CD4-positive, alpha-beta T cell treated with Interferon gamma for 1 hour (primary cell): ENCODE measurements at places on chromosomes 3 and 15.

- no peak for DNase-seq
Measured at GRCh38 chr3:136957751-136958288, at the start of gene IL20RB. Gene IL20RB (plus strand): TSS chr3:136957983. CDS start chr3:136958114, 131 bp downstream.

GRCh38 chr3:43010638-43011037 lies 31.5 kb downstream of the GASK1A start:
- DNase-seq = no peak

DNA sequence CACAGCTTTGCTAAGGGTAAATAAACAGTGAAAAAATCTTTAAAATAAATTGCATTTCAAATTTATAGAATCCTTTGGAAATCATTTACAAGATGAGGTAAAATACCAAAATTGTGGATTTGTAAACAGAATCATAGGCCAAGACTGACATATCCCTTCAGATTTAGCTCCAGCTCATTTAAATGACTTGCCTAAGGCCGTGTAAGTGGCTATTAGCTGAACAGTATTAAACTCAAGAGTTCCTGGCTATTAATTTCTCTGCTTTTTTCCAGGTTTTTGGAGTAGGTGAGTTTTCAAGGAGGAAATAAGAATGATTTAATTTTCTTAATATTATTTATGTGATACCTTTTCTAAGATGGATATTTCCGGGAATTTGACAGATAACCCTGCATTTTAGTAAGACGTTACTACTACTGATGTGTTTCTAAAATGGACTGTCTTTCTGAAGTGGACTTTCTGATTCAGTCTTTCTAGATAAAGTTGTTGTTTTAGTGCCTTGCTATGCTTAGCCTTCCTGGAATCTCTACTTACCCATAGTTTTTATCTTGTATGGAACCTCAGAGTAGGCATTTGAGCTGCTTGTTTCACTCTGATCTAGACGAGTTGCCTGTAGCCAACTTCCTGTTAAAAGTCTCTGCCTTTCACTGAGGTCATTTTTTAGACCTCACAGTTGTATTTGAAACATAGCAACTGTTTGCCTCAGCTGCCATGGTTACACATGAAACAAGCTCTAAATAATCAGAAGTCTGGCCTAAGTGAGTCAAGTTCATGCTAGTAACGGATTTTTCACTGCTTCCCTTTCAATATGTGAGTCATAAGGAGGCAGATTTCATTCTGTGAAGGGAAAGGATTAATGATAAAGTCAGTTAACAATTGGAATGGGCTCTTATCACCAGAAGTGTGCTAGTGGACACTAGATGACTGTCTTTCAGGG lies 127.0 kb downstream of the KLHL25 start:
- peak; percentile 73 for DNase-seq

DNA sequence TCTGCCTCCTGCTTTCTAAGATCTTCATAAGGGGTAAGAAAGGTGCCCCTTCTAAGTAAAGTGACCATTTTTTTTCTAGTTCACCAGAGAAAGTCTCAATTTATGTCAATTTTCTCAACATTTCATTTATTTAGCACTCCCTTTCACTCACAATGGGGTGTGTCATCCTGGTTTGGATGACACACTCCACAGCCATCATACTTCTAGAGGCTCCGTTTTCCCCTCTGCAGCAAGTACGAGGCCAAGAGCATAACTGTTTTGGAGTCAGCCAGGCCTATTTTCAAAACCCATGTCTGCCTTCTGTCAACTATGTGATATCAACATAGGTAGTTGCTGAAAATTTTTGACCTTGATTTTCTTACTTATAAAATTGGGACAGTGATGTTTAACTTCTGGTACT lies 703.2 kb downstream of the NLGN1 start:
- DNase-seq = no peak

DNA sequence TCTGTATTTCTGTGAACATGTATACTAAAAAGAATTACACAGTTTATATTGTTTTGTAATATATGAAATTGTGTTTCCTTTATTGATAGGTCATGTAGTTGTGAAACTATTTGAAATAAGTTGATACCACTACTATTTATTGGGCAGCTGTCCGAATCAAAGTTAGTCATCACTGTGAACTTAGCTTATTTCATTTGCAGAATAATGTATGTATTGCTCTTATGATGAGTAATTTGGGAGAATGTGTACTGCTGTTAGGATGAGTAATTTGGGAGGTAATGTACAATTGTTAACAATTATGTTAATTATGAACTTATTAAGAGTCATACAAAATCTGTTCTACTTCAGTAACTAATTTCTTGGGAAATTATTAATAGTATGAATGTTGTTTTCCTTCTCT lies 22.2 kb downstream of the FXR1 start:
- no peak for DNase-seq

- DNase-seq = no peak
Measured at GRCh38 chr3:56976651-56977560, 83.6 kb upstream of the SPATA12 start.

- DNase-seq = peak; percentile 20
Measured at GRCh38 chr15:68054628-68055223, 611 bp downstream of the PIAS1 start.

GRCh38 chr15:50206020-50206419 lies 24.0 kb downstream of the SLC27A2 start:
- DNase-seq = no peak

GRCh38 chr15:63915209-63915872 lies 81.6 kb upstream of the HERC1 start:
- no peak for DNase-seq

DNA sequence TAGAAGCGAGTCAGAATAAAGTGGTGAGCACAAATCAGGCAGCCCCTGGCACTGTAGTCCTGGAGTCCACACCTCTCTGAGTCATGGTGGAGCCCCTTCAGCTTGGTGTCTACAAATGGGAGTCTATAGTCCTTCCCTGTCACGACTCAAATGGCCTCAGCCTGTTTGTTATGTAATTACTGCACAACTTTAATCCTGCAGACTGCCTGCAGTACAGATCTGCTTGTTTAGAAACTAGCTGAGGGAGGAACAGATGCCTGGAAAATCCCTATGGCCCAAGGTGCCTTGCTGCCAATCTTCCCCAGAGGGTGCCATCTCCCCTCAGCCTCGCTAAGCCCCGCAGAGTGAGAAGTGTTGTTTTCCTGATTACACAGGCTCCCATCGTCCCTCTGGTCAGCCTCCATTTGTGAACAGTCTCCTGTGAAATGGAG lies 3.9 kb upstream of the CXCR6 start:
- no peak for DNase-seq

DNA sequence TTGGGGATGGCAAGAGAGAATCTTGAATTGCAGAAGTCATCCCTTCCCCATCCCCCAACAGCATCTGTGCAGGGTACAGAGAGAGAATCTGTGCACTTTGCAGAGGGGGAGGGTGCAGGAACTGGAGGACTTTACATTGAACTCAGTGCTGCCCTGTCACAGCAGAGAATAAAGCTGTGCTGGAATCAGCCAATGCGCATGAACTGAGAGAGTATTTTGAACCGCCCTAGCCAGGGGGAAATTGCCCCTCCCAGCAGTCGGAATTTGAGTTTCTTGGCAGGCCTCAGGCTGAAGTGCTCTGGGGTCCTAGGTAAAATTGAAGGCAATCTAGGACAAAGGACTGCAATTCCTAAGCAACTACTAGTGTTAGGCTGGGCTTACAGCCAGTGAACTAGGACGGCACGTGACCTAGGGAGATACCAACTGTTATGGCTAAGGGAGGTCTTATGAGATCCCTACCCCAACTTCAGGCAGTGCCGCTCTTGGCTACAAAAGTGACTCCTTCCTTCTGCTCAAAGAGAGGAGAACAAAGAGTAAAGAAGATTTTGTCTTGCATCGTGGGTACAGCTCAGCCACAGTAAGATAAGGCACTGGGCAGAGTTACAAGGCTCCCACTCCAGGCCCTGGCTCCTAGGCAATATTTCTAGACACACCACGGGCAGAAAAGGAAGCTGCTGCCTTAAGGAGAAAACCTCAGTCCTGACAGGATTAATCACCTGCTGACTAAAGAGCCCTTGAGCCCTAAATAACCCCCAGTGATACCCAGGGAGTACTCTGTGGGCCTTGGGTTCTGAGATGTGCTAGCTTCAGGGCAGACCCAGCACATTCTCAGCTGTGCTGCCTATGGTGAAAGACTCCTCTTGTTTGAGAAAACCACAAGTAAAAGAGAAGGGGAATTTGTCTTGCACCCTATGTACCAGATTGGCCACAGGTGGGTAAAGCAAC lies 300.5 kb upstream of the ALCAM start:
- DNase-seq = no peak

DNA sequence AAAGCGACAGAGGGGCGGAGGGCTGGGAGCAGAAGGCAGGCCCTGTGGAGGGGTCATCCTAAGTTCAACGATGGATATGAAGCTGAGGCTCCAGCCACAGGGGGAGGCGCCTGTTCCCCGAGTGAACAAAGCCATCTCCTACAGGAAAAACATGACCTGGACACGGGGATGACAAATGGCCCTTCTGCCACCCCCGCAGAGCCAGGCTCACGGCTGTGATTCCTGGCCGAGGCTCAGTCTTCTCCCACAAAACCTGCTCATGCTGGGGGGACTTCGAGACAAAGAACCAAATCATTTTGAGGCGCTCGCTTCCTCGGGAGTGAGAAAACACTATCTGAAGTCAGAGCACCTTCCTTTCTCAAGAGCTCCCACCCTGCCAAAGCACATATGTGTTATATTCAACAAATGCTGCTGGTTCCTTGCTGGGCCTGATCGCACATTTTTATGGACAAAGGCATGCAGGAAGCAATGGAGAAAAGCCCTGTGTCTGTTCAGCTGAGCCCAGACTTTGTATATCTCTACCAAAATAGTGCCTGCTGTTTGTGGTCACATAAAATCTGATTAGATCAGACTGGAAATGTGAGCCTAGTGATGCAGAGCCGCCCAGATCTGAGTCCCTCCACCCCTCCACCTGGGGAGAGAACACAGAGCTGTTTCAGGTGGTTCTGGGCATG lies 5.6 kb downstream of the RBP1 start:
- DNase-seq = no peak

DNA sequence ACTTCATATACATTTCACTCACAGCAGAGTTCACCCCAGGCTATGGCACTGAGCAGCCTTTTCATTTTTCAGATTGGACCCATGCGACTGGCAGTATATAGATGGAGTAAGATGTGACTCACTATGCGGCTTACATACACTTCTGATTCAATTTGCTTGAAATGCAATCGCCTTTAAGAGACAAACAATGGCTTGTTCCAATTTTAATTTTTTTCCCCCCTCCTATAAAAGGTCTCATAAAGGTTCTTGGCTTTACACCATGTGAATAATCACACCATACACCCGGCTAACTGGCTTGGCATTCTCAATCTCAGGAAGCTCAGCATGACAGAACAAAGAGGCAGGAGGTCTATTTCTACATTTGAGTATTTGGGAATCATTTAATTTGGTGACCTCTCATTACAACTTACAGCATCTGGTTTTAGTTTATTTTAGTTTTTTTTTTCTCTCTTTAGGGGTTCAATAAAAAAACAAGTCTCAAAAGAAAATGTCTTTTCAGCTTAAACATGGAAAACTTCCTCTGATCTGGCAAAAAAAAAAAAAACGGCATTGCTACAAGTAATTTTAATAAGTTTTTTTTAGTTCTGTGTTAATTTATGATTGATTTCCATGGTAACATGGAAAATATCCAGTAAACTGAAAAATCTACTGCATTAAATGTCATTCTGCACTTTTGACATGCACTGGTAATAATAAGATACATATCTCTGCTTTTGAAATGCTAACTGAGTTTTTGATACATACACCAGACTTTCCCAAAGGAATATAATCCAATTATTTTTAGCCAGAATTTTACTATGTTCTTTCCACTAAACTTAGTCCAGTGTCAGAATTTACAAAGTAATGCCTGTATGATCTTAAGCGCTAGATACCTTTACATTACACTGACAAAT lies 38.8 kb downstream of the GADL1 start:
- no peak for DNase-seq

DNA sequence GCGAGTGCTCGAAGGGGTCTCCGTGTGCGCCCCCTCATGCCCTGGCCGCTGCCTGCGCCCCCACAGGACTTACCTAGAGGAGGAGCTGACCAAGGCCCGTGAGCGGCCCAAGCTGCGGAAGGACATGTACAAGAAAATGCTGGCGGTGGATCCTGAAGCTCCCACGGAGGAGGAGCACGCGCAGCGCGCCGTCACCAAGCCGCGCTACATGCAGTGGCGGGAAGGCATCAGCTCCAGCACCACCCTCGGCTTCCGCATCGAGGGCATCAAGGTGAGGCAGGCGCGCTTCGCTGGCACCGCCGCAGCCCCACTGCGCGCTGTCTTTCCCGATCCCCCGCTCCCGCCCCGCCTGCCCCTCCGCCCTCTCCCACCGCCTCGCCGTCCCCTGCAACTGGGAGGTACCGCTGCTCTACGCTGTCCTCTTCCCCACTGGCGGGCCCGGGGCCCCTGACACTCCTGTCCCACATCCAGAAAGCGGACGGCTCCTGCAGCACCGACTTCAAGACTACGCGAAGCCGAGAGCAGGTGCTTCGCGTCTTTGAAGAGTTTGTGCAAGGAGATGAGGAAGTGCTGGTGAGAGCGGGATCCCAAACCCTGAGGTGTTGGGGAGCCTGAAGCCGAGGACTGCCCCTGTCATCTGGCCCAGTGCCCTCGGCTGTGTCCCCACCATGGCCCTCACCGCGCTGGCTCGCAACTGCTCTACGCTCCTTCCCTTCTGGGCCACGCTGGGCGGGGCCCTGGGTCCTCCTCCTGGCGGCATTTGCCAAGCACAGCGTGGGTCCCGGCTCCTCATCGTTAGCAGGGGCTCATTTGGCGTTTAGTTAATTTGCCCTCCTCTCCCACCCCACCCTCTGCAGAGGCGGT lies 8.5 kb downstream of the ITPKA start:
- no peak for DNase-seq

- no peak for DNase-seq
Measured at GRCh38 chr3:14374444-14374883, 27.9 kb upstream of the SLC6A6 start.

DNA sequence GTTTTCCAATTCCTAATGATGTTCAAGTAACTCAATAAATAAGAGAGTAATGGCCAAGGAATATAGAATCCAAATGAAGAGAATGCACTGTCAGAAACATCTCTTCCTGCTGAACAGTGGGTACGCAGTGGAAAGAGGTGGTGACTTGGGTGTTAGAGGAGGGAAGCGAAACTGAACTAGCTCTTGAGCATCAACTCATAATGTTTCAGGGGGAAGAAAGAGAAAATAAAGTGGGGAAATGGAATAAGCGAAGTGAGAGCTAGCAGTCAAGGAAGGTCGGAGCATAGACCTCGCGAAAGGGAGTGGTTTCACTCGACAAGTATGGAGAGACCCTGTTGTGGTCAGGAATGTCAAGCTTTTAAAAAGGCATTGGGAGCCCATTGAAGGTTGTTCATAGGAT lies 309.5 kb downstream of the GAP43 start:
- DNase-seq = no peak

GRCh38 chr3:11381141-11381540 lies 108.9 kb downstream of the ATG7 start:
- no peak for DNase-seq

DNA sequence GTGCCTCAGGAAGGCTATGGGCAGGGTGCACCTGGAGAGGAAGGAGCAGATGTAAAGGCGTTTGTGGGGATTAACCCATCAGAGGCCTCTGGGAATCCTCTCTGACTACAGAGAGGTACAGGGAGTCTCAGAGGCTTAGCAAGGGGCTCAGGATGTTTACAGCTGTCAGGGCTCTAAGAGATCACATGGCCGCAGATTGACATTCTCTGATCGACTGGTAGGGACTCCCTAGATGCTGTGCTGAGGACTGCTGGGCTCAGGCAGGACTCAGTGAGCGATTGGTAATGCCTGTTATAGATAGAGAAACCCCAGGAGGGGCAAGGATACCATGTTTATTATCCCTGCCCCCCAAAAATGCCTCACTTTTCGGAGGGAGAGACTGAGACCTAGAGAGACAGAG lies 103.5 kb downstream of the CORO2B start:
- no peak for DNase-seq

- no peak for DNase-seq
Measured at GRCh38 chr3:171454041-171454440, 6.2 kb downstream of the TNIK start.
